ENCODE measurements at places on chromosomes 16 and 17.

- peak; percentile 34 for DNase-seq
These were observed 2.4 kb upstream of the SDK2 start for GRCh38 chr17:73646409-73647300.

- no peak for DNase-seq
These were observed 52.5 kb upstream of the MNT start for GRCh38 chr17:2453325-2453724.

DNA sequence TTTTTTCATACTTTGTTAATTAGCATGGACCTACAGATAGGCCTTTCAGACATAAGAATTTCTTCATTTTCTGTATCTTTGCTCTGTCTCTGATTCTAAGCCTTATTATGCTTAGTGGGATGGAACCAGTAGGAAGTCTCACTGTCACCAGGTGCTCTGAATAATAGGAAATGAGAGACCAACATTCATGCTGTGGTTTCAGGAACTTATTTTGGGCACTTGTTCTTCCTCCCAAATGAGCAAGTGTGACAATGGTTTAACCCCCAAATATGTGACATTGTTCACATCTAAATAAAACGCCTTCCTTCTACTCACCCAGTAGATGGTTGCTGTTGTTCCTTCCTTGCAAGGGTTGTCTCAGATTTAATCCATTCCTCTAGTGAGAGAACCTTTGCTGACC lies 100.2 kb downstream of the SYCE1L start:
- DNase-seq, result no peak

- DNase-seq, result no peak
These were observed 3.4 kb downstream of the NDRG4 start for GRCh38 chr16:58503166-58503862.

GRCh38 chr17:81470944-81471817 lies 41.4 kb downstream of the ACTG1 start:
- no peak for DNase-seq

DNA sequence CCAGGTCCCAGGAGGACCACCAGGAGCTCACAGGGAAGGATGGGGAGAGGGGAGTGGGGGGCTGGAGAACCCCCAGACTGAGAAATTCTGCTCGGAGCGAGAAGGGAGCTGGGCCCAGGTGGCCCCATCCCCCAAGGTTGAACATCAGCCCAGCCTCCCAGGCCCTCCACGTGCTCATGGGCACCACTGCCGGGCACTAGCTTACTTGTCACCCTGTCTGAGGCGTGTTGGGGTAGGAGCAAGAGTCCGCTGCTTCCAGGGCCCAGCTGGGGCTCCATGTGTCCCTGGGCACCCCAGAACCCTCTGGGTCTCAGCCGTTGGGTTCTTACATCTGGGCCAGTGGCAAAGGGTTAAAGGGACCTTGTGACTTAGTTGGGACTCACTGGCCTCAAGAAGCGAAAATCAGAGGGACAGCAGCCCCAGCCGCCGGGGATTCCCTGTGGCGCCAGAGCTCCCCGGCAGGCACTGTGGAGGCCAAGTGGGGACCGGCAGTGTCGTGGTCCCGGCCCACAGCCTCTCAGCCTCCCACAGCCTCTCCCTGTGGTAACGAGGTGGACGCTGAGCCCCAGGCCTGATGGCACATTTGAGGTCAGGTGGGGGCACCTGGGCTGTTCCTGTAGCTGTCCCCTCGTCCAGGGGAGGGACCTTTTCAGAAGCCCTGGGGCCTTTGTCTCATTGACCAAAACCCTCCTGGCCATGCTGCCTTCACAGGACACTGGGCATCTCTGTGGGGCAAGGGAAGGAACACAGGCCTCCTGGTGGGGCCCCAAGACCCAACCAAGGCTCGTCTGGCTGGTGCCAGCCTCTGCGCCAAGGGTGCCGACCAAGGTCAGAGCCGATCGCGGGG lies 33.7 kb upstream of the CDH15 start:
- no peak for DNase-seq

GRCh38 chr16:51708861-51709260 lies 557.8 kb upstream of the SALL1 start:
- no peak for DNase-seq

Measured in neural crest cell (in vitro differentiated cells).